ENCODE measurements at places on chromosomes 2 and 18.
A peak's percentile ranks its signal among the peaks of the same experiment; 100 is the strongest.

DNA sequence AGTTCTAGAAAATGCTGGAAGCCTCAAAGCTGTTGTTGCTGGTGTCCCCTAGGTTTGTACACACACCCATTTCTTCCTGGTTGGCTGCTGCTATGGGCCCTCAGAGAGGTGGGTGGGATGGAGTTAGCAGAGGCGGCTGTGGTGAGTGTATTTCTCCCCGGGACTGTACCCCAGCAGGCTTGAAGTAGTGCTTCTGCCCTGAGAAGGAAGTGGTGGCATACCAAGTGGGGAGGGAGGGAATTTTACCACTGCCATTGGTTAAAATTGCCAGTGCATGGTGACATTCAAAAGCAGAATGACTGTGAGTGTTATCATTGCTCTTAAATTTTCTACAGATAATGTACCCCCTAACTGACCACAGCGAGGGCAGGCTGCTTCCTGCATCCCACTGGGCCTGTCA is 125.6 kb upstream of the CAPN13 start:
- DNase-seq: no peak

DNA sequence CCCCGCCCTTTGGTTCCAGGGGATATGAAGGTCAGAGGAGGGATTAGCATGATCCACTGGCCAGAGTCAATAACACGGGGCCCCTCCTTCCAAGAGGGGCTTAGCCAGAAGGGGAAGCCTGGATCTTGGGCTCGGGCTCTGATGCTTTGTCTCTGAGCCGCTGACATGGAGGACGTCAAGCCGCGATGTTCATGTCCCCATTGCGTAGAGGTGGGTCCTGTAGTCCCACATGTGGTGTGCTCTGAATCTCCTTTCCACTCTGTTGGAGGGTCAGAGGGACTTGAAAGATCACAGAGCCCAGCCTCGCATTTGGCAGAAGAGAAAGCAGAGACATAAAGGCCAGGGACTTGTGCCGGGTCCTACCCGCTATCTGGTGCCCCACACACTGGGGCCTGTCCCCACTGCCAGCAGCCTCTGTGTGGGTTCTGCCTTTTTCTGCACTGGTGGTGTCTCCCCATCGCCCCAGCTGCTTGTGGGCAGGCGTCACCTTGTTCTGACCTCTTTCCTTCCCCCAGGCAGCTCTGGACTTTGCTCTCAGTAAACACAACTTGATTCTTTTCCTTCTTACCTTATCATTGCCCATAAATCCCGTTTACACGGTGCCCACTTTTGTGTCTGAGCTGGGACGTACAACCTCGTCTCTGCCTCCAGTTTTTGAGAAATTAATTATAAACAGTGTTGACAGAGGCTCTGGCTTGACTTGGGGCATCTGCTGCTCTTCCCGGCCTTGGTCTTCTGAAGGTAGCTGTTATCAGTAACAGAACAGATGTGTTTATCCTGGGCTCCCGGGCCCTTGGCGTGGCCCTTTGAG is 48.8 kb downstream of the SH3BP4 start:
- DNase-seq: no peak

GRCh38 chr2:209321076-209321475 is 102.8 kb upstream of the MAP2 start:
- peak; percentile 9 for DNase-seq

DNA sequence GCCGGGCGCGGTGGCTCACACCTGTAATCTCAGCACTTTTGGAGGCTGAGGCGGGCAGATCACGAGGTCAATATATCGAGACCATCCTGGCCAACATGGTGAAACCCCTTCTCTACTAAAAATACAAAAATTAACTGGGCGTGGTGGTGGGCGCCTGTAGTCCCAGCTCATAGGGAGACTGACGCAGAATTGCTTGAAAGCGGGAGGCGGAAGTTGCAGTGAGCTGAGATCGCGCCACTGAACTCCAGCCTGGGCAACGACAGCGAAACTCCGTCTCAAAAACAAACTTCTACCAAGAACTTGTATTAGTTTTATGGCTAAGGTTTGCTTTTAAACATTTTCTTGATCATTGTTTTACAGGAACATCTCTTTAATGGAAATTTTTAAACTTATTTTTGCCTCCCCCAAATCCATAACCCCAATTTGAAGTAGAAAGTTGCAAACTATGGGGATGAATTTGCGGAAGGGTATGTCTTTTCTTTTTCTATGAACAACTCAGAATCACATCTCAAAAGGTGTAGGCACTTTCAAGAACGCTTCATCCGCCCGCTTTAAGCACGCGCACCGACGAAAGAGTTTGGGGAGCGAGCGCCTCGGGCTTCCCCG is 46.8 kb upstream of the PTMA start:
- DNase-seq: no peak

GRCh38 chr2:170847716-170848115 is 31.0 kb downstream of the GAD1 start:
- DNase-seq: peak; percentile 6

- DNase-seq: no peak
Observed at GRCh38 chr2:32820088-32820487, 126.7 kb upstream of the LTBP1 start.

- no peak for DNase-seq
Observed at GRCh38 chr2:173175222-173175621, 99.6 kb downstream of the MAP3K20 start.

DNA sequence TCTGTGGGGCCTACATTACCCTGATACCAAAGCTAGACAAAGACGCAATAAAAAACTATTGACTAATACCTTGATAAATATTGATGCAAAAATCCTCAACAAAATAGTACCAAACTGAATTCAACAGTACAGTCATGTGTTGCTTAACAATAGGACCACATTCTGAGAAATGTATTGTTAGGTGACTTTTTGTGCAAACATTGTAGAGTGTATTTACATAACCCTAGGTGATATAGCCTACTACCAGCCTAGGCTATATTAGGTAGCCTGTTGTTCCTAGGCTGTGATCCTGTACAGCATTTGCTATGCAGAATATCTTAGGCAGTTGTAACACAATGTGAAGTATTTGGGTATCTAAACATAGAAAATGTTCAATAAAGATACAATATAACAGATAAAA is 36.7 kb downstream of the CCDC138 start:
- DNase-seq: no peak

GRCh38 chr2:163281717-163282116 is 443.1 kb upstream of the KCNH7 start:
- no peak for DNase-seq

DNA sequence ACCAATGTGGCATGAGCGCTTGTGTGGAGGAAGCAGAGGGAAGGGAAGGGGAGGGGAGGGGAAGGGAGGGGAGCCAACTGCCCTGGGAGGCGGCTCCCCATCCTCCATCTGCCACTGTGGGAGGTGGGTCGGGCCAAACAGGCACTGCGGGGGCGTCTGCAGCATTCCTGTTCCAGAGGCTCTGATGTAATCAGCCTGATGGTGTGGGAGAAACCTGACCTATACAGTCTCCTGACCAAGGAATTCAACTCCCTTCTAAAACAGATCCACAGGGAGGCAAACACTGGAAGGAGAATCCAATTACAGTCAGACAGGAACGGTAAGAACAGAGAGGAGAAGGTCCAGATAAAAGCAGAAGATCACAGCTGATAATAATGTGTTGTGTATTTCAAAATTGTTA is 88.8 kb downstream of the CD8B2 start:
- peak; percentile 62 for DNase-seq

DNA sequence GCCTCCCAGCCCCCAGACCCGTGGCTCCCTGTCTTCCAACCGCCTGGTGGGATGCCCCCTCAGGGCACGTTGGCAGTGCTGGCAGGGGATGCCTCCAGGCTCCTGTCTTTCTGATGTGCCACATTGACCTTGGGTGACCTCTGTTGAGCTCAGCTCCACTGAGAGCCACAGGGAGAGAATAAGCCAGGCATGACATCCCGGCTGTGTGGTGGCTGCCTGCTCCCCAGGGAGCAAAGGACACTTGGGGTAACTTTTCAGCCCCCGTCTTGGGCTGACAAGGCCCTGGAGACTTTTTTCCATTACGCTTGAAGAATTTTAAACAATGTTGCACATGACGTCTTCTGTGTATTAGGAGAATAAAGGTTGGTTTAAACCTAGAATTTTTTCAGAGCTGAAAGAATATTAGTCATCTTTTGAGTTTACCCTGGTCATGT is 246.0 kb downstream of the TSN start:
- DNase-seq: no peak

DNA sequence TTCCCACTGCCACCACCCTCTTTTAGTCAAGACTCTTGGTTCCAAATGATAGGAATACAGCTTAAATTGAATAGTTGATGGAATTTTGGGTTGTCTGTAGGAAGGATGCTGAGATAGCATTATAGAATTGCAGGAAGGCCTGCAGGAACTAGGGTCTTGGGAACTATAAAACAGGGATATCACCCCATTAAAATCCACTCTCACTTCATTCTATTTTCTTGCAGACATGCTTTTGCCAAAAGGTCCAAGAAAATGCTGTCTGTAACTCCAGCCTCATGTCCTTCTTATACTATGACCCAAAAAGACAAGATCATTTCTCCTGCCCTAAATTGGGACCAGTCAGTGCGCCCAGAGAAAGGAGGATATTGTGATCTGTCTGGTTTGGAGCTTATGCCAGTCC is 89.1 kb downstream of the COMMD1 start:
- no peak for DNase-seq

- peak; percentile 47 for DNase-seq
Observed at GRCh38 chr2:98502556-98503335, 58.1 kb downstream of the INPP4A start.

DNA sequence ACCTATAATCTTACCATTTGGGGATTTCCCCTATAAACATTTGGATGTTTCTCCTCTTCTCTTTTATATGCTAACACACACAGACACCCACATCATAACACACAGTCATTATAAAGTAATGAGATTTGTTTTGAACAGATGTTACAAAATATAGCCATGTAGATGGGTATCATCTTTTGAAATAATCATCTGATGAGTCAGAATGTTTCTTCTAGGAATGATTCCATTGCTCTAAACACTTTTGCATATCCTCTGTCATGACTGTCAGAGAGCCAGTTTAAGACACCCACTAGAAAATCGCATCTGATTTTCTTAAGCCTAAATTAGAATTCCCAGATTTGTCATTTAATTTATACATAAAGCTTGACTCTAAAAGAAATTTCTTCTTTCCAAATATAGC is 442.6 kb downstream of the CMPK2 start:
- peak; percentile 50 for DNase-seq

DNA sequence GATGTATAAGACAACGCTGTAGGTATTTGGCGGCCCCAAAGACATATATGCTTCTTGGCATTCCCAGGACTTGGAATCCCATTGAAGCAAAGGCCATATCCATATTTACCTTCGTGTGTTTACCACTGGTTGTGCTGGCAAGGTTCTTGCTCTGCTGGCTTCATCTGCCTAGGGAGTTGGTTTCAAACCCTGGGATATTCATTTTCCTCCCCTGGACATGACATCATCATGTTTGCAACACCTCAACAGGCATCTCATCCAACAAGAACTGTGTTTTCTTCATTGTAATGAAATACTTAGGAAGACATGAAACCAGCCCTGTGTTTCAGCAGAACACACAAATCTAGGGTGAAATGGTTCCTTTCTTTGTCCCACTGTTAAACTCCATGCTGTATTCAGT is 77.9 kb upstream of the PHLPP1 start:
- DNase-seq: no peak

- DNase-seq: no peak
Observed at GRCh38 chr2:120770641-120771040, 35.0 kb downstream of the GLI2 start.

DNA sequence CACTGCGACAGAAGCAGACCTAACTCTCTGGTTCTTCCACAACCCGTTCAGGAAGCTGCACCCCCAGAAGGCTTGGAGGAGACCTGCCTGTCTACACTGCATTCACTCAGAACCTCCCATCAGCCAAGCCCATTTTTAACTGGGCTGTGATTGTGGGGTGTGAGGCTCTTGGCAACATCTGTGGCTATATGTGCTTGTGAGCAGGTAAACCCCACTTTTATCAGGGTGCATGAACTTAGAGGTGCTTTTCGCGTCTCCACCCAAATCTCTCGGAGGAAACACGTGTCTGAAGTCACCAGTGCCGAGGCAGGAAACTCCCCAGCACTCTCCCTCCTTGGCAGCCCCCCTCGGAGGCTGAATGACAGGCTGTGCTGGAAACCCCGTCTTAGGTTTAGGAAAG is 158.2 kb upstream of the SALL3 start:
- no peak for DNase-seq

- DNase-seq: no peak
Observed at GRCh38 chr2:169081551-169081950, 12.2 kb downstream of the DHRS9 start.

GRCh38 chr2:98936353-98937351 is 627 bp upstream of the CRACDL start:
- no peak for DNase-seq

Measured in fibroblast of upper back skin (primary cell).